ENCODE measurements at places on chromosomes 3 and 15.

GRCh38 chr15:99487337-99487730 lies 78.5 kb upstream of the MEF2A start:
- DNase-seq: no peak

DNA sequence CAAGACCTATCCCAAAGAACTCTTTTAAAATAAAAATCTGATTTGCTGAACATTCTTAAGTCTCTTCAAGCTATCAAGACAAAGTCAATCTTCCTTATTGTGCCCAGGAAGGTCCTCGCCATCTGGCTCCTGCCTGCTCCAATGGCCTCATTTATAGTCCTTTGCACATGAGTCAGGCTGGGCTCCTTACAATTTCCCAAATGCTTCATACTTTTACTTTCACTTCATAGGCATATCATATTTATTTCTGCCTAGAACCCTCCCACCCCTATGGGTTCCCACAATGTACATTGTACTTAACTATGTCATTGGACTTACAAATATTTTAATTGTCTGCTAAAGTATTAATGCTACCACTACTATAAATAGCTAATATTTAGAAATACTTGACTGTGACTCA lies 9.1 kb downstream of the THRB start:
- no peak for DNase-seq

DNA sequence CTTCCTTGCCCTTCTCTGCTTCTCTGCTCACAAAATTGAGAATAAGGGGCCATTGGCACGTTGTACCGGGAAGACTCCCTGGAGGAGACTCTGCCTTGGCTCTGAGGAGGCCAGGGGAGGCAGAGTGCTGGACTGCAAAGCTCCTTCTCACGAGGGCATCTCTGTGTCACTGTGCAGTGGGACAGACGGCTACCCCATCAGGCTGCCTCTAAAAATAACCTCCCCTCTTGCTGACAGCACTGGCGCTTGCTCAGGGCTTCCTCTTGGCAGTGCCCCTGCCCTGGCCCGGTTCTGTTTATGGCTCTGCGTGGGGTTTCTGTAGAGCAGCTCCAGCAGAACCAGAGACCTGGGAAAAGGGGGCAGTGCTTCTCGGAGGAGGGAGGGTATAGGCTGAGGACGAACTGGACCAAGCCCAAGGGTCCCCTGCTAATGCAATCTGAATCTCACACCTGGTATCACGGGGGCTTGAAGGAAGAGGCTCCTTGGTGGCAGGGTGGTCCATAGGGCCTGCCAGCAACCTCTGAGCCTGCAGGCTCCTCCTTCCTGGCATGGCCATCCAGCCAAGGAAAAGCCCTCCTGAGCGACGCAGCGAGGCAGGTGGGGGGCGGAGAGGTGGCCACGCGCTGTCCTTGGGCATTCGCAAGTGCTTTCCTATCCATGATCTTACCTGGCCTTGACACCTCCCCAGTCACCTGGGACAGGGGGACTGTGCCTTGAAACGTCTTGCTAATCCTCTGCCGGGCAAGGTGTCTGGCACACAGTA lies 63.3 kb upstream of the TLE3 start:
- DNase-seq: no peak

DNA sequence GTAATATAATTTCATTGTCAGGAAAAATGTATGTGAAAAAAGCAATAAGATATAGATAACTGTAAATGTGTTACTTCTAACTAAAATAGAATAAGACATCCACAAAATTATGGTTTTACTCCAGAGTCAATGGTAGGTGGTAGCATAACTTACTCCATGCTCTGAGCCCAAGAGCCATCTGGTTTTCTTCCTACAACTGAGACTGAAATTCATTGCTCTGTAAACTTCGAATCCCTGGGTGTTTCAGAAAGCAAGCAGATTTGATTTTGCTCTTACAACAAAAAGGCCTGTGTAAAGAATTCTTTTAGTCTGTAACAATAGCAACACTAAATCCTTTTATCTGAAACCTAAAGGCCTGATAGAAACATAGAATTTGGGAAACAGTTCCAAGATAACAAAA lies 805.9 kb downstream of the AGBL1 start:
- no peak for DNase-seq

GRCh38 chr3:55486857-55487380 lies at the start of gene WNT5A:
TSS of gene WNT5A (minus strand) at chr3:55487306. CDS start at chr3:55486985, 321 bp downstream.
- peak; percentile 73 for DNase-seq

GRCh38 chr3:171943262-171944117 lies 95.9 kb upstream of the FNDC3B start:
- no peak for DNase-seq

DNA sequence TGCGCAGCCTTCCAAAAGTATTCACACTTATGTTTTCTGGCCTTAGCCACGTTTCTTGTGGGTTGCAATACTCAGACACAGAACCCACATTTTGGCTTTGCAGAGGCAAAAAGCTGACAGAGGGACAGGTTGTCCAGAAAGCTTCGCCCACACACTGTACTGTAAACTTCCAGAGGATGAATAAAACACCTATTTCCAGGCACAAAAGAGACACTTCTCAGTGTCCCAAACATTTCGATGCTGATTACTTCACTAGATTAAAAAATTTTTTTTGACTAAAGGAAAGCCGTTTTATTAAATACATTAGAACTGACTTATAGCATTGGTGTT lies 28.0 kb upstream of the KCTD6 start:
- no peak for DNase-seq

DNA sequence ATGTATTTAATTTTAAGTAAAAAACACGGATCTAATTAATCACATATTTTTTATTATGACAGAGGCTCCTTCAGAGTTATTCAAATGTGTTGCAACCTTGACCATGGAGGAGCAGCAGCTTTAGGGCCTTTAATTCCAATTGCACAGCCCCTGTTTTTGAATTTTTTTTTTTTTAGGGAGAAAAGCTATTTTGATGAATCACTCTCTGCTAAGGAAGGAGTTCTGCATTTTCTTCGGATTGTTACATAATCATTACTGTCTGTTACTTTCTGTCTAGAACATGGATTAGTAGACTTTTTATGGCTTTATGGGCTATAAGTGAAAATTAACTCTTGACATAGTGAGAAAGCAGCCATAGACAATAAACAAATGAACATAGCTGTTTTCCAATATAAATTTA lies 90.8 kb downstream of the MCTP2 start:
- no peak for DNase-seq

DNA sequence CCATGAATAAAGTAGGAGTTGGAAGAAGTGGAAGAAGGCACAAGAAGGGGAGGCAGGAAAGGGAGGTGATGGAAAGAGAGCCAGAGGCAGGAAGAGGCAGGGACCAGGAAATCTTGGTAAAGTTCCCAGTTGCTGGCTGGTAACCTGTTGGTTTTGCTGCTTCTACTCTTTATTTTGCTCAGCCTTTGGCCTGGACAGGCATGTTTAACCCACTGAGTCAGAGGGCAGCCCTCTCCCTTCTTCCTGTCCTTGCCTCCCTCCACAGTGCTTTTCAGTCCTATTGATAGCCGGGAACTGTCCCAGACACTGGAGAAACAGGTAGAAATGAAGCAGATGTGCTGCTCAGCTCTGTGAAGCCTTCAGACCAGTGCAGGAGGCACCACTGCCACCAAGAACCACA lies 43.4 kb upstream of the APEH start:
- no peak for DNase-seq

DNA sequence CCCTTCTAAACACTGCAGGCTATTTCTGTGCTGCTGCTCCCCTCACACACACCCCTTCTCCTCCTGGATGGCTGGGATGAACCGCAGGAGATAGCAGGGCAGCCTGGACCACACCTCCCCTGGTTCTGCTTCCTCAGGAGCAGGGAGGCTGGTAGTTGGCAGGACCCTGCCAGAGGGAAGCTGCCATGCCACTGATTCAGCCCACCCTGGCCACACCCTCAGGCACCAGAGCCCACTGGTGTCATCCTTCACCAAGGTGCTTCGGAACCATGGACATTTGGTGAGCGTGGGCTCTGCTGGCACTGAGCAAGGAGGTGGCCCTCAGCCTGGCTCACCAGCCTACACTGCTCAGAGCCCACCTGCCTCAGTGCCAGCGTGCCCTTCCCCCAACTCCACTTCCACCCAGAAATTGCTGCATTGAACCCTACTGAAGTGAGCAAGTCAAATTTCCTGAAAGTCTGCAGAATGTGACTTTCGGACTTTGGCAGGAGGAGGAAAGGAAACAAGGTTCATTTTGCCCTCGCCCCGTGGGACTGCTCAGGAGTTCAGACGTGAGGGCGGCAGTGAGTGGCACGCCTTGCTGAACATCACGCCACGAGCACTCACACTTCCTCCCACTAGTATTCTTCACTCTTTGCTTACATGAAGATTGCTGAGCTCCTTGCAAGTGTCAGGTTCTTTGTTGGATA lies 26.3 kb downstream of the BMF start:
- DNase-seq: peak; percentile 44

GRCh38 chr3:116425126-116425525 lies 20.2 kb downstream of the LSAMP start:
- DNase-seq: no peak

- no peak for DNase-seq
Measured at GRCh38 chr3:52132930-52133329, 21.3 kb downstream of the POC1A start.

GRCh38 chr3:13063225-13063624 lies 10.0 kb downstream of the IQSEC1 start:
- no peak for DNase-seq

GRCh38 chr3:48446425-48447193 lies at the start of gene ATRIP:
TSS of gene ATRIP (plus strand) at chr3:48446737. CDS start at chr3:48446846, 109 bp downstream.
- peak; percentile 98 for DNase-seq

GRCh38 chr3:73603762-73604171 lies 21.0 kb downstream of the PDZRN3 start:
- peak; percentile 61 for DNase-seq

GRCh38 chr15:65400760-65401610 lies 21.8 kb downstream of the IGDCC4 start:
- DNase-seq: peak; percentile 91

DNA sequence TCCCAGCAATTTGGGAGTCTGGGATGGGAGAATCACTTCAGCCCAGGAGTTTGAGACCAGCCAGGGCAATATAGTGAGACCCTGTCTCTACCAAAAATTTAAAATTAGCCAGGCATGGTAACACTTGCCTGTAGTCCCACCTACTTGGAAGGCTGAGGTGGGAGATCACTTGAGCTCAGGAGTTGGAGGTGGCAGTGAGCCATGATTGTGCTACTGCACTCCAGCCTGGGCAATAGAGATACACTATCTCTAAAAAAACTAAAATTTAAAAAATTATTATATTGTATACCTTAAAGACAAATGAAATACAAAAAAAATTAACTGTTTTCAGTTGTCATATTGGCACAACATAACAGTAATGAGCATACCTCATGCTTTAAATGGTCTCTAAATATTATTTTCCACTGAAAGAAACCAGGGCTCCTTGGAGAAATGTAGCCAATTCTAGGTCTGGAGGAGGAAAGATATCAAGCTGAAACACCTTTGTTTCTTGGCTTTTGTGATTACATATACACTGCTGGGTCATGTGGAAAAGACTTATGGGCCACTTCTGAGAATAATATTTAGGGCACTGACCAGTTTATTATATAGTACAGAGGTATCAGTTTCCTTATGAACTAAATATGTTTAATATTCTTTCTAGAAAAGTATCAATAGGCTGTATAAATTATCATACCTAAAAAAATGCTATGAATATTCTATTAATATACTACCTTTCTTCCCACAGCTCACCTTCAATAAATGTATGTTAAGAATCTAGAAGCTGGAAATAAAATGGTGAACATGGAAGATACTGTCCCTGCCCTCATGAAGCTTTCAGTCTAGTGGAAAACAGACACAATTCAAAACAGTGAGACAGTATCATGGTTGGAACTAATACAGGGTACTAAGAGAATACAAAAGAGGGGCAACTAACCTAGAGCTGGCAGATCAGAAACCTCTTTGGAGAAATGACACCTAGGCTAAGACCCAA lies 119.5 kb downstream of the TMCC1 start:
- DNase-seq: no peak

Data from SK-N-SH (cell line).